Hippocampal formation (tissue), 2 donors: ENCODE measurements at places on chromosomes 16 and 17.

DNA sequence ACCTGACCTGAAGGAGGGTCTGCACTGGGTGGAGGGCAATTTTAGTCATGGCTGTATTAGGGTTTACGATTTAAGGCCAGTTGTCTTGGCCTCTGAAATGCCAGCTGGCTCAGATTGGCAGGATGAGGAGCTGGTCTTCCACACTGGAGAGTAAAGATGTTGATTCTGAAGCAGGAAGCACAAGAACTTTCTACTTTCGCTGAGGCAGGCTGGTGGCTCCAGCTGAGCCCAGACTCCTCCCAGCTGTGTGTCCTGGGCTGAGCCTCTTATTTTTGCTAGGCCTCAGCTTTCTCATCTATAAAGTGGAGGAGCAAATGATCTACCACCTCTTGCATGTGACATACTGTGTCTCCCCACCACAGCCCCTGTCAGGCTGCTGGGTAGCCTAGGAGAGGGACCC is 74.4 kb downstream of the MRM1 start:
- no peak for DNase-seq

GRCh38 chr17:19010729-19011505 is 6.4 kb upstream of the FAM83G start:
- no peak for DNase-seq

DNA sequence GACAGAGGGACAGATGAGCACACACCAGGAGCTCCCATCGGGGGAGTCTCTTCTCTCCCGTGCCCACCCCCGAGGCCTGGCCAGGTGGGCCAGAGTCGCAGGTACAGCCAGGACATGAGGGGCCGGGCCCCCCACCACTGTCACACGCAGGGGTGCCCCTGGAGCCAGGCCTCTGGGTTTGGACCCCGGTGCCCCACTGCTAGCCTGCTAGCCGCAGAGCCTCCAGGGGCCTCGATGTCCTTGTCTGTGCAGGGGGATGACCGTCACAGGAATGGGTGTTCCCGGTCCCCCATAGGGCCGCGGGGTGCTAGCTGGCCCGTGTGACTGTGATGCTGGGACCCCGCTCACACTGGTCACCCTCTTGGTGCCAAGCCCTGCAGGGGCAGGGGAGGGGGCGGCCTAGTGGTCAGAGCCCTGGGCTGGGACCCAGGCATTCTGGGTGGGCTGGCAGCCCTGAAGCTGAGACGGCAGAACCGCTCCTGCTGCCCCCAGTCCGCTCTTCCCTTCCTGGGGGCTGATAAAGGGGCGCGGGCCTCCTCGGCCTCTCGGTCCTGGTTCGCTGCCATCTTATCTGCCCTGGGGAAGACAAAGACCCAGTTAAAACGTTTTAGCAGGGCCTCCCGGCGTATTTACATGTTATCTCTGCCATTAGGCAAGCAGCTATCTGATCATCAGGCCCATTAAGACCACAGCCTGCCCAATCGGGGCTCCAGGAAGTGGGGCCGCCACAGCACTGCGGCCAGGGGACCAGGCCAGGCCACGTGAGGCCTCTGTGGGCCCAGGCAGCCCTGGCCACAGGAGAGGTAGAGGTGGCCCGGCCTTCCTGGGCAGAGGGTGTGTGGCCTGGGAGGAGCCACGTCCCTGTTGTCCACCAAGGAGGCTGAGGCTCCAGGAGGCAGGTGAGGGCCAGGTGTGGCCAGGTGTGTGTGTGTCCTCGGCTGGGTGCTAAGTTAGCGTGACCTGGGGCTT is 57.2 kb upstream of the ZC3H18 start:
- DNase-seq = no peak

GRCh38 chr16:4339909-4340308 is 11.2 kb downstream of the PAM16 start:
- DNase-seq = no peak

GRCh38 chr16:4316108-4316863 is 419 bp downstream of the GLIS2 start:
- no peak for DNase-seq

GRCh38 chr17:40825599-40825998 is 3.2 kb upstream of the KRT10 start:
- no peak for DNase-seq

- no peak for DNase-seq
These were observed 190.3 kb downstream of the RBFOX3 start for GRCh38 chr17:79420318-79421243.

- DNase-seq = no peak
These were observed 552 bp downstream of the C17orf58 start for GRCh38 chr17:67995570-67996263.

DNA sequence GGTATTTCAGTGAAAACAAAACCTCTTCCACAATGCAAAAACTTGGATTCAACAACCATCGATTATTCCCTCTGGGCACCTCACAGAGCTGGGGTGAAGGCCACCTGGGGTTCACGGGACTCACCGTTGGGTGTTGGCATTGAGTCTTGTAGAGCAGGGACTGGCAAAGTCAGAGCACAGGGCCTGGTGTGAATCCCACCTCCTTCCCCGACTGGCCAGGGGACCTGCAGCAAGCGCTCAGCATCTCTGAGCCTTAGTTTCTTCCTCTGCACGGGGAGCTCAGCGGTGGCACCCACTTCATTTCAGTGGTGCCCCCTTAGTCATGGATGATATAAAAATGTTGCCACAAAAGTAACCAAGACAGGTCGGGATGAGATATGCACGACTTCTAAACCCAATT is 100.4 kb downstream of the METRNL start:
- no peak for DNase-seq

- DNase-seq = no peak
These were observed 172.9 kb downstream of the FTO start for GRCh38 chr16:53876811-53877210.

DNA sequence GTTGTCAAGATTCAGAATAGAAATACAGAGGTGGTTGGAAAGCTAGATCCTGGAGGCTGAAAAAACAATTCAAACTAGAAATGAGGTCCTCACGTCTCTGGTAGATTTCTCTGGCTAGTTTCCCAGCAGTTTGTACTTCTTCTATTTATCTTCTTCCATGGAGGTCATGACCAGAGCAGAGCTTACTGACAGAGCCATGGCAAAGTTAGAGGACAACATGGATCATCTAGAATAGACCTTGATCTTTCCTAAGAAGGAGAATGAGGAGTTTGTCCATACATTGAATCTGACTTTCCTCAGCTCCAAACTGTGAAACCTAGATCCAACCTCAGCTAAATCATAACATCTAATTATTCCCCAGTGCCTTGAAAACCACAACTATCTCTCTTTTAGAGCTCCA is 900.8 kb upstream of the GOT2 start:
- DNase-seq = no peak

GRCh38 chr17:30346221-30346795 is 12.5 kb upstream of the TMIGD1 start:
- no peak for DNase-seq

GRCh38 chr17:38741461-38741860 is 6.7 kb downstream of the PCGF2 start:
- no peak for DNase-seq

DNA sequence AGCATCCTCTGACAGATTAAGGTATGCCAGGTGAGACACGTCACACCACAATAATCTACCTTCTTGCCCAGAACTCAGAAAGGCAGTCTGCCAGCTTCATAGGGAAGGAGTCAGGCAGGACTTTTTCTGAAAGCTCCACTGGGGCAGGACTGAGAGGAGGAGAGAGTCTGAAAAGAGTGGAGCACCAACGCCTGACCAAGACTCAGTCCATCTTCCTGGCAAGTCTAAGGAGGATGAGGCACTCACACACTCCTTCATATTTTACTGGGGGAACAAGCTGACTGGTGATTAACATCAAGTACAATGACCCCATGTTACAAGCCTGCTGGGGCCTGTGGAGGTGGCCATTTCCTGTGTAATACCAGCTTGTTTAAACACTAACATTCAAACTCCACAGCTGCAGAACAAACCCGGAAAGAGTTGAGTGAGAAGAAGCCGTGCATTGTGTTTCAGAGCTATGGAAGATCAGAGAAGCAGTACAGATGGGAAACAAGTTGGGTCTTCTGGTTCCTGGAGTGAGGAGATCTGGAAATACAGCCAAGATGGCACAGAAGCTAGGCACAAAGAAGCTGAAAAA is 122.4 kb downstream of the HIC1 start:
- DNase-seq = no peak

- DNase-seq = no peak
These were observed 33.8 kb downstream of the COG1 start for GRCh38 chr17:73226556-73227172.

DNA sequence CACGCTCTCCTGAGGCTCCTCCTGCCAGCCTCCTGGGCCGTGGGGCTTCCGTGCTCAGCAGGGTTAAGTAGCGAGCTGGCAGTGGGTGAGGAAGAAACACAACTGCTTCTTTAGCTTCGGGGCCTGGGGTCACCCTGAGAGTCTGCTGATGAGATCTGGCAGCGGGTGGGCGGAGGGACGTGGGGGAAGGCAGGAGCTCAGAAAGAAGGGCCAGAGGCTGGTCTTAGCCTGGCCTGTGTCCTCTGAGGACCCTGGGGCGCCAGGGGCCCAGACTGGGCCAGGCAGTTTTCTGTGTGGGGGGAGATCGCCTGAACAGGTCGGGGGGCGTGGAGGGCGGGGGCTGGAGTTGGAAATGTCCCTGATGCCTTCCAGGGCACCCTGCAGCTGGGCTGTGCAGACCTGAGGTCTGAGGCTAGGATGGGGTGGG is 97.8 kb upstream of the GSE1 start:
- DNase-seq = no peak

DNA sequence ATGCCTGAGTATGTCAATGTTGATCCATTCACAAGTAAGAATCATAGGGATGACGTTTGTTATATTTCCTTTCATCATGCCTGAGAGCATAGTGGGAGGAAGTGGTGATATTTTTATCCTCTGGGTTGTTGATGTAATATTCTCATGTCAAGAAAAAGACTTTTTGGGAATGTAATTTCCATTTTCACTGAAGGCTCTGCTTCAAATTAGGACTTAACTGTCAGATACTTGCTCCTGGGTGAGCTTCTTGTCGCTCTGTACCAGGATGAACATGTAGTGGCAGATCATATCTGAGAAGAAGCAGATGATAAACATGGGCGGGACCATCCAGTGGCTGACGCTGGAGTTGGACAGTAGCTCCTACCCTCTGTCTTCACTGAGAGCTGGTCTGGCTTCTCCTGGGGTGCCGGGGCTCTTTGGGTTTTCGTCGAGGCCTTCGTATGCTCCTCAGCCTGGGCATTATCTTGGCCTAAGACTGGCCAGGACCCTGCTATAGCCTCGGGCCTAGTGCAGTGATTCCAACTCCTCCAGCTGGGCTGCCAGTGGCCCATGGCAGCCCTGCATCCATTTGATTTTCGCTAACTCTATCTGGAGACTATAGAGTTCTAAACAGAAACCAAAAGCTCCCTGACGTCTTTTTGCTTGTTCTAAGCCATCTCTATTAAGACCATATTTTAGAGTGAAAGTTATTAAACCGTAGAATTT is 19.7 kb downstream of the CYB5B start:
- no peak for DNase-seq

- no peak for DNase-seq
These were observed 206.8 kb downstream of the PRKCA start for GRCh38 chr17:66508896-66509844.

- no peak for DNase-seq
These were observed 386.0 kb downstream of the SLC39A11 start for GRCh38 chr17:72706396-72706981.

DNA sequence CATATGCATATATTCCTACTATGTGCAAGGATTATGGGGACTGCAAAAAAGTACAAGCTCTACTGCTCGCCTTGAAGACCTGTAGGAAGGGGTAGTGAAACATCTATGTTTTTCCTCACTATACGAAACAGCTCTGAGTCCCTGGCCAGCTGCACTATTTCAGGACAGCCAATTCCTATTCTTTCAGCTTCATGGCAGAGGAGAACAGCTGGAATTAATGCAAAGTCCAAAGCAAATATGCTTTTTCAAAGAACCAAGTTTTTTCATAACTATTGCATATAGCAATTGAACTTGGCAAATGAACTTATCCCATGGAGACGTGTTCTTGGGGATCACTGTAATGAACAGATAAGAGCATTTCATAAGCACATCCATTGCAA is 122.3 kb downstream of the SPACA3 start:
- DNase-seq = no peak

- peak; percentile 43 for DNase-seq
These were observed 58.5 kb downstream of the KNOP1 start for GRCh38 chr16:19659554-19659953.

- no peak for DNase-seq
These were observed 3.0 kb downstream of the SLC35G3 start for GRCh38 chr17:35191001-35191695.

DNA sequence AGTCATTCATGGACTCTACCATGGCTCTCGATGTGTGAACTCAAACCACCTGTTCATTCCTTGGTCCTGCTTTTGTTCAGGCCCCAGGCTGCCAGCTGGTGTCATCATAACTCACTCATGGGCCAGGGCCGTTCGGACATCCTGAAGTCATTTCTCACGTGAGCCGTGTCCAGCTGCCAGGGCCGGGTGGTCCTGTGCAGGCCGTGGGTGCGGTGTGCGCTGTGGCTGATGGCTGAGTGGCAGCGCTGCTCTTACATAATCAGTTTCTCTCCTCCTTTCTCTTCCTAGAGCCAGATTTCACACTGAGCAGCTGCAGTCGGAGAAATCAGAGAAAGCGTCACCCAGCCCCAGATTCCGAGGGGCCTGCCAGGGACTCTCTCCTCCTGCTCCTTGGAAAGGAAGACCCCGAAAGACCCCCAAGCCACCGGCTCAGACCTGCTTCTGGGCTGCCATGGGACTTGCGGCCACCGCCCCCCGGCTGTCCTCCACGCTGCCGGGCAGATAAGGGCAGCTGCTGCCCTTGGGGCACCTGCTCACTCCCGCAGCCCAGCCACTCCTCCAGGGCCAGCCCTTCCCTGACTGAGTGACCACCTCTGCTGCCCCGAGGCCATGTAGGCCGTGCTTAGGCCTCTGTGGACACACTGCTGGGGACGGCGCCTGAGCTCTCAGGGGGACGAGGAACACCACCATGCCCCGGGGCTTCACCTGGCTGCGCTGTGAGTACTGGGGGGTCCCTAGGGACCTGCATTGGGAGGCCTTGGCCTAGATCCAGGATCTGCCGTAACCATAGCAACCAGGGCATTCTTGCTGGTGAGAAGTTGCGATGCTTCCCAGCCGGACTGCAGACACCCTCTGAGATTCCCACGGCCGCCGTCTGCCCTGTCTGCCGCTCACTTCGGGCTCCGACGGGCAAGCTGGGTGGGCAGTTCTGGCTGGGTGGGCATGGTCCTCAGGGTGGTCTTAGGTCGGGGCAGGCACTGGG is at the start of gene IL34:
TSS of gene IL34 (plus strand) at position 300 of the 982 bp plus-strand sequence. CDS start at position 689, 389 bp downstream.
- no peak for DNase-seq

GRCh38 chr16:80994451-80994850 is 12.2 kb downstream of the CMC2 start:
- no peak for DNase-seq

- no peak for DNase-seq
These were observed 7.9 kb upstream of the RPL23 start for GRCh38 chr17:38861399-38861843.

- peak; percentile 71 for DNase-seq
These were observed 38.4 kb downstream of the UTP18 start for GRCh38 chr17:51298508-51299371.
